Left lung (tissue), 14 donors: ENCODE measurements at places on chromosomes 11 and 22.
A peak's percentile ranks its signal among the peaks of the same experiment; 100 is the strongest.

GRCh38 chr11:17352950-17353820 lies 1.6 kb downstream of the NCR3LG1 start:
- peak; percentile 79 for DNase-seq

DNA sequence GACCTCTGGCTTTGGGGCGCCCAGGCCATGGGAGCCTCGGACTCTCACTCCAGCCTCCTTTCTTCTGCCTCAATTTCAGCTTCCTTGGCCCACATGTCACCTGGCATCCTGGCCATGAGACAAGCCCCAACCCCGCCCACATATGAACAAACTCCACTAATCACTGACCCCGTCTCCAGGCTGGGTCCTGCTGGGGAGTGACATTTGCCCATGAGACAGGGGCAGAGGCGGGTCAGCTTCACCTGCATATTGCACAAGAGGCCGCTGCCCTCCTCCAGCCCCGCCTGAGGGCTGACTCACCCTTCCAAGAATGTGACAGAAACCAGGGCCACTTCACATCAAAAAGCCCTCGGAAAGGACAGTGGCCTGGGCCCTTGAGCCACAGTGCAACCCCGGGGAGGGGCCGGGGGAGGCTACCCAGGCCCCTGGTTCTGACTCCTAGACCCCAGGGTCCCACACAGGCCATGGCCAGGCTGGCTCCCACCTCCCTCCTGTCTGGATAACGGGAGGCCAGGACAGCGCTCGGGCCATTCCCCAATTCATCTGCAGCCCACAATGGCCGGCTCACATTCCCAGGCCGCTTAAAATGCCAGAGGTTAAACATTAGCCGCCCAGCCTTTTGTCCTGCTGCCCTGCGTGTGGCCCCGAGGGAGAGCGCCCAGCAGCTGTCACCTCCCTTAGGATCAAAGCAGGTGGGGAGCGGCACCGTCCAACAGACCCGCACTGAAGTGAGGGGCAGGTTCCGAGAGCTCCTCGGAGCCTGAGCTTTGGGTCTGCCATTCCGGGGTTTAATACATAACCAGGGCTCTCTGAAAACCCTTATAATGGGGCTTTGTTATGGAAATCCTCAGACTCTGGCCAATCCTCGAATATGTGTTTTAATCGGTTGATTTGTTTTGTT lies 42.3 kb downstream of the TRMU start:
- peak; percentile 65 for DNase-seq

- peak; percentile 65 for DNase-seq
Observed at GRCh38 chr22:38203090-38203810, 1.5 kb downstream of the MAFF start.

GRCh38 chr22:31179345-31179744 lies 19.4 kb downstream of the RNF185 start:
- no peak for DNase-seq

- DNase-seq = no peak
Observed at GRCh38 chr11:20161923-20162744, 1.9 kb upstream of the DBX1 start.

- no peak for DNase-seq
Observed at GRCh38 chr11:71244116-71244810, 8.1 kb downstream of the SHANK2 start.

DNA sequence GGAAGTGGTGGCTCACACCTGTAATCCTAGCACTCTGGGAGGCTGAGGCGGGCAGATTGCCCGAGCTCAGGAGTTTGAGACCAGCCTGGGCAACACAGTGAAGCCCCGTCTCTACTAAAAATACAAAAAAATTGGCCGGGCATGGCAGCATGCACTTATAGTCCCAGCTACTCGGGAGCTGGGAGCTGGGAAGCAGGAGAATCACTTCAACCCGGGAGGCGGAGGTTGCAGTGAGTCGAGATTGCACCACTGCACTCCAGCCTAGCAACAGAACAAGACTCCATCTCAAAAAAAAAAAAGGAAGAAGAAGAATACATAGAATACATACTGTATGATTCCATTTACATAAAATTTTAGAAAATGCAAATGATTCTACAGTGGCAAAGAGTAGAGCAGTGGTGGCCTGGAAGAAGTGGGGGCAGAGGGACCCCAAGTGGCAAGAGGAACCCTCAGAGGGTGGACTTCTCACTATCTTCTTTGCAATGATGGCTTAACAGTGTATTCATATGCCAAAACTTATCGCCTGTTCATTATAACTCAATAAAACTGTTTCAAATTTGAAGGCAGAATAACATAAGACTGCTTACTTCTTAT lies 22.0 kb downstream of the PACSIN2 start:
- no peak for DNase-seq

- DNase-seq = no peak
Observed at GRCh38 chr22:23380230-23380573, 199.9 kb downstream of the IGLL1 start.

DNA sequence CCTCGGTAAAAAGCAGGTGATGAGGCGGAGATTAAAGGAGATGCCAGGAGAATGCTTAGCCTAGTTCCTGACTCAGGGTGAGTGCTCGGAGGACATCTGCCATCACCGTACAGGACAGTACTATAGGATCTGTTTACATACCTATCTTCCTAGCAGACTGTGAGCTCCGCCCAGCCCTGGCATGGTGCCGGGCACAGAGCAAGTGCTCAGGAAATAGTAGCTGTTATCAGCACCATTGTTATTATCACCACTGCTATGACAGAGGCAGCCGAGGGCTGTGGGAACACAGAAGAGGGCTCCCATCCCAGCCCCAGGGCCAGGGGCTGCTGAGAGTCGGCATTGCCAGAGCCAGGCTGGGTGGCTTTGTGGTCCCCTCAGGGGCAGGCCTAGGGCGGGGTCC lies 642 bp upstream of the SEPTIN3 start:
- no peak for DNase-seq

DNA sequence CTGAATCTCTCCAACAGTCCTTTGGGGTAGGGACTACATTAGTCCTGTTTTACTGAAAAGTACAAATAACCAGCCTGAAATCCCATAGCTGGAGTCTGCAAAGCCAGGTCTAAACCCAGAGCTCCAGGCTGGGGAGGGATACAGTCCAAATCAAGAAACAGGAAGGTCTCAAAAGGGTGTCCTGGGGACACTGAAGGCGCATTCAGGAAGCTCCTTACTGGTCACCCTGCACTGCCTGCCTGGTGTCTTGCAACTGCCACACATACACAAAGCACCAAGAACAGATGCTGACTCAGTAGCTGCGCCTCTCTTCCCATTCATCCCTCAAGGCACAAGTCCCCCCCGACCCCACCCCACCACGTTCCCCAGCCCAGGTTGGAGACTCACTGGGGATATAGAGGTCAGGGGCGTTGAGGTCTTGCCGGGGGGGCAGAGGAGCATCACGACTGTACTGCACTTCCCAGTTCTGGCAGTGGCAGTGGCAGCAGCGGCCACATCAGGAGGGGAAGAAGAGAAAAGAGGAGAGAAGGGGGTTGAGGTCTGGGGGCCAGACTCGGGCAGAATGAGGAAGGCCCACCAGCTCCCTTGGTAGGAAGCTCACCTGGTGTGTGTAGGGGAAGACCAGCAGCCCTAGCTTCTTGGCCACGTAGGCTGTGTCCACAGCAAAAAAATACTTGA lies 1.6 kb downstream of the YIF1A start:
- no peak for DNase-seq

GRCh38 chr11:10654811-10655150 lies 38.8 kb downstream of the IRAG1 start:
- DNase-seq = no peak

DNA sequence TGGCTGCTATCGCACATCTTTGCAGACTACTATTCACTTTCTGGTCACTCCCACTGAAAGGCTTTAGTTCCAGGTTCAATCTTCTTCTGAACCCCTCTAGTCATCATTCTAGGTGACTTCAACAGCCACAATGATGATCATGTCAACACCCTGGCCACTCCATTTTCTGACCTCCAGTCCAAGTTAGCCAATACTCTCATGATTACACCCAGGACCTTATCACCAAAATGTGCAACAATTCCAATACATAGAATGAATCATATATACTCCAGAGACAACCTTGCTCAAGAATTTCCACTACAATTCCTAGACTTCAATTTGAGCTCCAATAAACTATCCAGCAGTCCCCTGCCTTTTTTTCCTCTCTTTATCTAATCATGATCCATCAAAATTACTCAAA lies 70.7 kb downstream of the PAK1 start:
- no peak for DNase-seq

DNA sequence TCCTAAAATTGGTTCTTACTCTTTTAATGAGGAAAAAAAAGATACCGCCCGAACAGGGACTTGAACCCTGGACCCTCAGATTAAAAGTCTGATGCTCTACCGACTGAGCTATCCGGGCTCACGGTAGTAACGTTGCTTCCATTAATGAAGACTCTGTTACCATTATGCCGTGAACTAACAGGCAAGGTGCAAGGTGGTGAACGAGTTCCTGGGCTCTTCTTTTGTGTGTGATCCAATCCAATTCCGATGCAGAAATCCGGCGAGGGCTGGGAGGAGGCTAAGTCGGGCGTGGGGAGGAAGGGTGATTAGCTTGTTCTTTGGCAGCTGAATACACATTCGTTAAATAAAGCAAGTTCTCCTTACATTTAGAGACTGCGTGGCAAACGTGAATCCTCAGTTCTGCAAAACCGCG lies 49.0 kb downstream of the OR4D9 start:
- DNase-seq = no peak

- no peak for DNase-seq
Observed at GRCh38 chr22:34592123-34592740, 473.7 kb upstream of the ISX start.

DNA sequence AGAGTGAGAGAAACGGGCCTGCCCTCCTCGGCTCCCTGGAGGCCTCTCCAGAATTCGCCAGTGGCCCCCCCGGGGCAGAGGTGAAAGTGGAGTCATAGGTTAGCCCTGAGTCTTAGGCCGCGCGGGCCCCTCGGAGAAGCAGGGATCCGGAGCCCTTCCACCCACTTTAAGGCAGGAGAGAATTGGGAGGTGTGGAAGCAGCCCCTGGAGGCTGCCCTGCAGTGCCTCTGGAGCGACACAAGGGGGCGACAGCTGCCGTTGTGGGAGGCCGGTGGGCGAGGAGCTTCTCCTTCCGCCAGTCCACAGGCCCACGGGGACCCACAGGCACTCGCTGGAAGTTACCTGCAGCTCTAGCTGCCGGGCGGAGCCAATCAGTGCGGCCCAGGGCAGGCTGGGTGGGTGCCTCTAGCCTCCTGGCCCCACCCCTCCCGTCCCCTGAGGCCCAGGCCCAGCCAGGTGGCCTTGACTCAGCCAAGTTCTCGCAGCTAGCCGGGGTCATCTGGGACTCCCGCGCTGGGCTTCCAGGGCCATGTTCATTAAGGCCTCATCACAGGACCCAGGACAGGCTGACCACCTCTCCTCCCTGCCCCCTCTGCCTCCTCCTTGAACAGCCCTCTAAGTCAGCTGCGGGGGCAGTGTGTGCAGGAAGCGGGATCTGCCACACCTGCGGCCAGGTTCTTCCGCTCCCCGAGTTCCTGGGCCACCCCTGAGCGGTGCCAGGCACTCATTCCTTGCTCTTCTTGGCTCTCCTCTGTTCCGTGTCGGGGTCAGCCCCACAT lies 5.0 kb downstream of the DGKZ start:
- no peak for DNase-seq

GRCh38 chr11:119149018-119149785 lies at the start of gene ABCG4:
Gene ABCG4 (plus strand): TSS chr11:119149052. CDS start chr11:119149966, 914 bp downstream.
- peak; percentile 85 for DNase-seq

GRCh38 chr11:102676084-102676483 lies 29.5 kb downstream of the MMP27 start:
- DNase-seq = no peak

- DNase-seq = no peak
Observed at GRCh38 chr11:96267496-96268032, 75.4 kb downstream of the MAML2 start.

DNA sequence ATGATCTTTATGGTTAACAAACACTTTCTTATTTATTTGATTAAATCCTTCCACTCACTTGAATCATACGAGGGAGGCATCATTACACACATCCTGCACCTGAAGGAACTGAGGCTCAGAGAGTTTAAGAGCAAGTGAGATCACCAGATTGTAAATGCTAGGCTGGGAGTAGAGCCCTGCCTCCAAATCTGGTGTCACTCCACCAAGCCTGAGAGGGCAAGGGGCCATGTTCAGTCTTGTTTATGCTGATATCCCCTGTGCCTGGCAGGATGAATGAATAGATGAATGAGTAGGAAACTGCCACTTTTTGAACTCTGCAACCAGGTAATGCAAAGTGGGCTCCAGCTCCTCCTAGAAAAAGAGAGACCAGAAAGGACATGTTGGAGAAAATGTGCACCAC lies 59.1 kb downstream of the RASSF10 start:
- DNase-seq = no peak

DNA sequence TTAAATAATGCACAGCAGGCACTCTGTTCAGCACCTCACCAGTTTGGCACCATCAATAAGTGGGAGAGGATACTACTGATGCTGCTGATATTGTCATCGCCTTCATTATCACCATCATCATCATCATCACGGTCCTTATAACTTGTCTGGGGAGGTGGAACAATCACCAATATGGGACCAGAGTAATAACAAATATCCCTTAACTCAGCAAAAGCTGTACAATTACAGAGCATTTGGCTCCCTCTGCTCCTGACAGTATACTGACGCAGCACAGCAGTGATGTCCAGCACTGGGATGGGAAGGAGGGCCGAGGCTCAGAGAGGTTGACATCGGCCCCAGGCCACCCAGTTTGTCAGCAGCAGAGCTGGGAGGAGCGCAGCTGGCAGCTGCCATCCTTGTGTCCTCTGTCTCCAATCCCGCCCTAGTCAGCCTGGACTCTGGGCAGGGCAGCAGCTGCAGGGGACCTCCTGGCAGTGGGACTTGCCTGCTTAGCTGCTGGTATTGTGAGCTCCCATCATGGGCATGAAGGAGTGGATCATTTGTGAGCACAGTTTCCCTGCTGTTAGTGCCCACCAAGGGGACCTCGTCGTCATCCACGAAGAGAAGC lies 90.0 kb downstream of the DHCR7 start:
- DNase-seq = no peak
